ENCODE measurements at places on chromosomes 16 and 17.

GRCh38 chr17:16459855-16460550 is 32.0 kb downstream of the LRRC75A start:
- DNase-seq: peak; percentile 71

- no peak for DNase-seq
Observed at GRCh38 chr16:53266156-53266555, 168.1 kb upstream of the RBL2 start.

GRCh38 chr16:50538411-50539052 is 9.7 kb upstream of the NKD1 start:
- DNase-seq: peak; percentile 84

DNA sequence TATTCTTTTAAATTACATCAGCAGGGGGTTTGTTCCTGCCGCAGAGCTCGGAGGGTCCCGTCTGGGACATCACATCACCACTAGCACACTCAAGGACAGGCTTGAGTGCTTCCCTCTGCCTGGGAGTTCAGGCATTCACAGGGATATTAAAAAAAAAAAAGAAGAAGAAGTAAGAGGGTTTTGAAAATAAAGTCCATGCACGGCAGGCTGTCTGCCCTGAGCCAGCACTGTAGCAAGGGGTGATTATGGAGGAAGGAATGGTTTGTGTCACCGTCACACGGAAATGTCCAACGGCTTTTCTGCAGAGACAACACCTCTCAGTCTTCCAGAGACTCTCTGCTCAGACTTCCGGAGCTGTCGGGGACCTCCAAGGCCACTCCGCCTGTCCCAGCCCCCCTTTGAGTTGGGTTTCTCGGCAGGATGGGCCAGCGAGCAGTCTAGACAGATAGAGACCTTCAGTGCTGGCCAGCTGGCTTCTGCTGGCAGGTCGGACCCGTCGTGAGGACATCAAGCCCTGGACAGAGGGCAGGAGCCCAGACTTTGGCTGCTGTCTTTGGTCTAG is 33.6 kb downstream of the MEOX1 start:
- DNase-seq: no peak

GRCh38 chr17:9218064-9218635 is 196.8 kb downstream of the NTN1 start:
- no peak for DNase-seq

GRCh38 chr17:65227637-65228036 is 90.5 kb downstream of the RGS9 start:
- no peak for DNase-seq

GRCh38 chr16:8683640-8684039 is 9.2 kb downstream of the ABAT start:
- no peak for DNase-seq

- DNase-seq: peak; percentile 38
Observed at GRCh38 chr16:1612320-1613111, at the start of gene CRAMP1. Gene CRAMP1, plus strand, starts transcription at chr16:1612360. Its CDS starts 2,280 bp downstream, at chr16:1614640.

GRCh38 chr16:49839017-49839825 is 16.7 kb downstream of the ZNF423 start:
- DNase-seq: no peak

DNA sequence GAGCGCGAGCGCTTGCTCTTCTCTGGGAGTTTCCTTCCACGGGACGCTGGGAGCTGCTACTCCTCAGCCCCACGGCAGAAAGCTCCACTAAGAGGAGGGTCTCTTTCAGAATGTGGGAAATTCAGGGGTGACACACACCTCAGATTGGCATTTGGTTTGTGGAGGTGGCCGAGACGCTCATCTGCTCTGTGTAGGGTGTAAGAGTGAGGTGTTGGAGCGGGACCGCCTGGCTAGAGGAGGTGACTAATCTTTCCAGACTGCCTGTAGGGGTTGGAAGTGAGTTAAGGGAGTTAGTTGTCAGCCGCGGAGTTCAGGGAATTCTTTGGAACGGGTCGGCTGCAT is 735 bp downstream of the PSMD11 start:
- DNase-seq: peak; percentile 78

DNA sequence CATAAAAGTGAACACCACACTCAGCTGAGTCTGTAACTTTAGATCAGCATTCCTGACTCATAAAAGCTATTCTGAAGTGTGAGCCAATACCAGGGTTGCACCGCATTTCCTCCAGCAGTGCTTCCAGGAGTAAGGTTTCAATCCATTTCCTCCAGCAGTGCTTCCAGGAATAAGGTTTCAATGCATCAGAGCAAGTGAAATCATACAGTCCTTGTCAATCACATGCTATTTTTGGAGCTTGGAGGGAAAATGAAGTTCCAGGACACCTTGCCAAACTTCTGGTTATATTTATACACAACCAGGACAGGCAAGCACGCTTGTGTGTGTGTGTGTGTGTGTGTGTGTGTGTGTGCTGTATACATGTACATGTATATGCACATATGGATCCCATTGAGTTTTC is 327.6 kb downstream of the GRIN2A start:
- DNase-seq: no peak

GRCh38 chr17:77834170-77835115 is 124.1 kb upstream of the TNRC6C start:
- peak; percentile 88 for DNase-seq

DNA sequence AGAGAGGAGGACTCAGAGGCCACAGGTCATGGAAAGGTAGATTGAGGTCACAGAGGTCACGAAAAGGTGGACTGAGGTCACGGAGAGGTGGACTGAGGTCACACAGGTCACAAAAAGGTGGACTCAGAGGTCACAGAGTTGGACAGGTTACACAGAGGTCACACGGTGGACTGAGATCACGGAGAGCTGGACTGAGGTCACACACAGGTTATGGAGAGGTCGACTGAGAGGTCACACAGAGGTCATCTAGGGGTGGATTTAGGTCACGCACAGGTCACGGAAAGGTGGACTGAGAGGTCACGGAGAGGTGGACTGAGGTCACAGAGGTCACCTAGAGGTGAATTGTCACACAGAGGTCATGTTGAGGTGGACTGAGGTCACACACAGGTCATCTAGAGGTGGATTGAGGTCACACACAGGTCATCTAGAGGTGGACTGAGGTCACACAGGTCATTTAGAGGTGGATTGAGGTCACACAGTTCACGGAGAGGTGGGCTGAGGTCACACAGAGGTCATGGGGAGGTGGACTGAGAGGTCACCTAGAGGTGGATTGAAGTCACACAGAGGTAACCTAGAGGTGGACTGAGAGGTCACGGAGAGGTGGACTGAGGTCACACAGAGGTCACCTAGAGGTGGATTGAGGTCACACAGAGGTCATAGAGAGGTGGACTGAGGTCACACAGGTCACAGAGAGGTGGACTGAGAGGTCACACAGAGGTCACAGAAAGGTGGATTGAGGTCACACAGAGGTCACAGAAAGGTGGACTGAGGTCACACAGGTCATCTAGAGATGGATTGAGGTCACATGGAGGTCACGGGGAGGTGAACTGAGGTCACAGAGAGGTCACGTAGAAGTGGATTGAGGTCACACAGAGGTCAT is 26.7 kb upstream of the JPT2 start:
- no peak for DNase-seq

GRCh38 chr17:81599719-81600486 is 37.0 kb downstream of the NPLOC4 start:
- no peak for DNase-seq

DNA sequence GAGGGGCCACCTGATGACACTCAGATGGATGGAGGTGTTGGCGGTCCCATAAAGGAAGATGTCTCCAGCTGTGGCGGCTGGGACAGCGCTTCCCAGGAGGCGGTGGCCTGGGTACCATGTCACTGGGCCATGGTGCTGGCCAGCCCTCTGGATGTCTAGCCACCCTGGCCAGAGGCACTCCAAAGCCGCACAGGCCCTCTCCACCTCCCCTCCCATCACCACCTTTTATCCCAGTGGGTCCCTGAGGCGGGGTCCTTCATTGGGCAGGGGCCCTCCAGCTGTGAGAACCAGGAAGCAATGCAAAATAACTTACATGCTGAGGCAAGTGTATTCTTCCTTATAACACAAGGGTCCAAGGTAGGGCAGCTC is 23.1 kb downstream of the RAB11FIP4 start:
- no peak for DNase-seq

DNA sequence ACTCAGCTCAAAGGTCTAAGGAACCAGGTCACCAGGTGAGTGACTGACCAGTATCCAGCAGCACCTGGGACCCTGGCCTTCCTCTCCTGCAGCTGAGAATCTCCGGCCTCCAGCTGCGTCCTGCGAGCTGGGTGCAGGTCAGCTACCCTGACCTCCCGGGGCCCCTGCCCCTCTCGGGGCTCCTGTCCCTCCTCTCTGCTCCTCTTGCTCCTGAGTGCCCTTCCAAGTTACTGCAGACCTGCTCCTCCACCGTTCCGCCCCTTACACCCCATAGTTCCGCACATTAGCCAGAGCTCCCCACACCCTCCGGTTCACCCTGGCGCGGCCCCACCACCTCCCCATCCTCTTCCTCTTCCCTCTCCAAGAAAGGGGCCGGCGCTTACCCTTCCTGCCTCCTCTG is 10.6 kb downstream of the FOXJ1 start:
- DNase-seq: no peak

- no peak for DNase-seq
Observed at GRCh38 chr17:74842146-74842598, 17.5 kb downstream of the GRIN2C start.

GRCh38 chr16:54176376-54176901 is 110.1 kb downstream of the IRX3 start:
- no peak for DNase-seq

DNA sequence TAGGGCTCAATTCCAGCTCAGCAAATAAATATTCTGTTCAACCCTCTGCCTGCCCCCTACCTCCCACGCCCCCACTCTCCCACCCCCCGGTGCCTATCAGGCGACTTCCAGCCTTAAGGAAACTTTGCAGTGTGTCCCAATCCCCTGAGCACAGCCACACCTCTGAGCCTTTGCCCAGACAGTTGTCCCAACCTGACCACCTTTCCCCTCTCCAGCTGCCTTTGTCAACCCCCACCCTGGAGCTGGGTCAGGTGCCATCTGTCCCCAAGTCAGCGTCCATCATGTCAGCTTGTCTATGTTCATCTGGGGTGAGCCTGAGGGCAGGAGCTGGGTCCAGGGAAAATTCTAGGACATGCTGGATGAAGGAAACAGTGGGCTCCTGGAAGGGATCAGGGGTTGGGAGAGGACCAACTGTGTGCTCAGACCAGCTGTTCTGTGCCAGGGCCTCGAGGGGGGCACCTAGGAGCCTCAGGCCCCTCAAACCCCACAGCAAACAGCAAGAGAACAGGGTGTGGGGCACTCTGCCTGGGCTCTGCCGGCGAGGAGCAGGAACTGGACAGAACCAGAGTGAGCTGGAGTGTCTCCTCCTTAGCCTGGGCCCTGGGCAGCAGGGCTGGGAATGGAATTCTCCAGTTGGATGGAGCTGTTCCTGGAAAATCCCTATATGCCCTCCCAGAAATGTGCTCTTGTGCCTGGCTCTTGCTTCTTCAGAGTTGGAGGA is 17.8 kb downstream of the CDH16 start:
- DNase-seq: no peak

GRCh38 chr17:4502466-4503154 is 3.9 kb downstream of the SPNS2 start:
- DNase-seq: no peak

GRCh38 chr17:46039592-46040186 is 40.6 kb downstream of the STH start:
- DNase-seq: no peak

- DNase-seq: no peak
Observed at GRCh38 chr16:84583995-84584394, 33.9 kb downstream of the COTL1 start.

GRCh38 chr17:45146592-45146889 is 1.7 kb upstream of the HEXIM1 start:
- DNase-seq: no peak

DNA sequence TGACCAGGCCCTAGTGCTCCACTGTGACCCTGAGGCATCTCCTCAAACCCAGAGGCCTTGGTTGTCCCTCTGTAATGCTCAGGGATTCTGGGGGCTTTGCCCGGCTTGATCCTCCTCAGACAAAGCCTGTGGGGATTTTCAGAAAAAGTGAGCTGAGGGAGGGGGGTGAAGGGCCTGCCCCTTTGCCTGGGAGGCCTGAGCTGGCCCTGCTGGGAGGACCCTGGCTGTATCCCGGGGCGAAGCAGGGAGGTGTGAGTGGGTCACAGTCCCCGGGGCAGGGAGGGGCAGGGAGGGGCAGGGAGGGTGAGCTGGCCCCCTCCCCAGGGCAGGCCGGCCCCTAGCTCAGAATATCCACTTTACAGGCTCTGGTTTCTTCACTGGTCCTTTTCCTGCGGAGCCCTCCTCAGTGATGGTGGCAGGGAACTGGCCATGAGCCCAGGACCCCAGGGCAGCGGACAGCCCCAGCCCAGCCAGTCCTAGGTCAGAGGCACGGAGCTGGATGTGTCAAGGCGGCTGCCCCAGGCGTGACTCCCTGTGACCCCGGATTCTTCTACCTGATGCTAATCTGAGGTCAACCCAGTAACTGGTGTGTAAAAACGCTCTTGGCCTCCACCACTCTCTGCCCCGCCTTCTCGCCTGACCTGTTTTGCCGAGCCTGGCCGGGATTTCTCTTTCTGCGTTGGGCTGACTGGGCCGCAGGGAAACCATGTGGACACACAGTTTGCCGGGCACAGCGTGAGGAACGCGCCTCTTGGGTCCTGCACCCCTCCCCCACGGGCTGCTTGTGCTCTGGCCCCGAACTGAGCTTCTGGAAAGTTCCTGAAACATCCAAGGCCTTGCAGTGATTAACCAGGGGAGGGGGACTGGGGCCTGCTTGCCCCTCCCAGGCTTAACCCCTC is 5.8 kb upstream of the FASN start:
- peak; percentile 43 for DNase-seq

- DNase-seq: no peak
Observed at GRCh38 chr16:49494891-49495566, 121.4 kb downstream of the C16orf78 start.

DNA sequence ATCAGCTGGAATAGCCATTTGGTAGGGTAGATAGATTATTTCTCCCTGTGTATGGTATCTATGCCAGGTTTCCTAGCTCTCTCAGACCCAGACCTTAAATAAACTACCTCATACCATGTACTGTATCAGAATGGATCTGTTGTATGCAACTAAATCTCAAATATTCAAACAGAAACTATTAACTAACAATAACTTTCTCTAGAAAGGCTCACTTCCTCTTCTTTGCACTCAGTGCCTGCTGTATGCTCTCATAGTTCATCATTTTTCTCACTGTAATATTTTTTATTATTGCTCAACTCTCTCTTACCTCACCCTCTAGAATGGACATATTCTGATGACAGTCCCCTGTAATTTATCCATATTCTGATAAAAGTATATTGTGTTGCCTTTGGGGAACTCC is 182.4 kb downstream of the TOX3 start:
- no peak for DNase-seq

- no peak for DNase-seq
Observed at GRCh38 chr17:41667280-41668041, 21.2 kb upstream of the EIF1 start.

- DNase-seq: no peak
Observed at GRCh38 chr16:47045023-47045422, 71.5 kb upstream of the DNAJA2 start.

- no peak for DNase-seq
Observed at GRCh38 chr16:10964891-10965326, 20.5 kb downstream of the CLEC16A start.

- no peak for DNase-seq
Observed at GRCh38 chr16:15660203-15660601, 10.2 kb downstream of the NDE1 start.

All from RWPE1 (cell line).